ENCODE measurements at places on chromosomes 4 and X.

DNA sequence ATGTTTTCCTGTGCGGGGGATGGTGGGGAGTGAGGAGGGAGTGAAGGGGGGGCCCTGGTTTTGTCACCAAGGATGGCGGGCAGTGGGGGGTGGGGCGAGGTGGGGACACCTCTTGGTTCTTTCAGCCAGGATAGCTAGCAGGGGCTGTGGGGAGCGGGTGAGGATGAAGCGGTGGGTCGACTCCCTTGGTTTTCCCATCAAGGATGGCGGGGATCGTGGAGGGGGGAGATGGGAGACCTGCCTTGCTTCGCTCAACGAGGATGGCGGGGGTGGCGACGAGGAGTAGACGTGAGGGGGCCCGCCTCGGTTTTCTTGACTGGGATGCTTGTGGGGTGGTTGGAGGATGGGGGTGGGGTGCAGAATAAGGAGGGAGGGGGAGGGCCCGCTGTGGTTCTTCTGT, 643 bp downstream of the FHL1 start:
- no peak for DNase-seq

GRCh38 chr4:21413807-21414370, 534.7 kb downstream of the KCNIP4 start:
- no peak for DNase-seq

- DNase-seq, result no peak
These were observed 43.1 kb upstream of the LSM6 start for GRCh38 chr4:146132445-146132844.

DNA sequence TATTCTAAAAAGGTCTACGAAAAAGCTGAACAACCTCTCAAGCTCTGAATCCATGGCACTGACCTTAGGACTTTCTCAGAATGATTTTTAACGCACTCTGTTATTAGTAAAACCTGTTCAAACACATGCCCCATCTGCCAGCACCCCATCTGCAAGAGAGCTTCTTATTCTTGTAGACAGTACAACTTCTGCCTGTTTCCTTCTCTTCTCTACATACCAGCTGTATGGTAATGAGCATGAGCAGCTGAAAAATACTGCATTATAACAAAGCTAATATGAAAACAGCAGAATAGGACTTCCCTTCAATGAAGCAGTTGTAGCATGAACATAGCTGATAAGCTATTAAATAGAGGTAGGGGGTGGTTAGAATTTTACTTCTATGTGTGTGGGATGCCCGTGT, 167.9 kb downstream of the FBXW7 start:
- no peak for DNase-seq

- DNase-seq, result no peak
These were observed 13.8 kb downstream of the MAD2L1 start for GRCh38 chr4:120052856-120053255.

DNA sequence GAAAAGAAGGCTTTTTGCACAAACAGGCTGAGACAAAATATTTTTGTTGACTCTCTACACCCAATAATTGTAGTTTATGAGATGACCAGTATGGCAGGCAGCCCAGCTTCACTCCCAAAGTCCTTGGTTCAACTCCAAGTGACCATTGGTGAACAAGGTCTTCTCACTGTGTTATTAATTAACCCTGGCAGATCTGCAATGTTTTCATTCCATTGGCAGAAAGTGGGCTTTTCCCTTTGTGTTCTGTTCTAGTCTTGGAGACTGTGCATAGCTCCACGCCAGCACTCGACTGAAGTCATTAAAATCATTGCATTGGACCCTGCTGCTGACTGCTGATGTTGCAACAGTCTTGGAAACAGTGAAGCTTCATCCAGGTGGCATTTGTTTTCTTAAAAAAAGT, 277.3 kb upstream of the HAND2 start:
- no peak for DNase-seq

DNA sequence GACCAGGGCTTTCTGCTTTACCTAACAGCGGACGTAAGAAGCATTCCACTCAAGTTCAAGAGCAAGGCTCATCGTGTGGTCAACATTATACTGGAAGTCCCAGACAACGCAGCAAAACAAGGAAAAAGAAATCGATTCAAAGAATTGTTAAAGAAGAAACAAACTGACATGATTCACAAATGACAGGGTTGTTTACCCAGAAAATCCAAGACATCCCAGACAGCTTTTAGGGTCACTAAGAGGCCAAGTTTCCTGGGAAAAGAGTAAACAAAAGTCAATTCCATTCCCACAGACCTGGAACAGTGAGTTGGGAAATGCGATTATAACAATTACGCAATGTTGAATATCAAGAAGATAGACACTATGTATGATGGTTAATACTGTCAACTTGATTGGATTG, 21.5 kb upstream of the HTRA3 start:
- no peak for DNase-seq

DNA sequence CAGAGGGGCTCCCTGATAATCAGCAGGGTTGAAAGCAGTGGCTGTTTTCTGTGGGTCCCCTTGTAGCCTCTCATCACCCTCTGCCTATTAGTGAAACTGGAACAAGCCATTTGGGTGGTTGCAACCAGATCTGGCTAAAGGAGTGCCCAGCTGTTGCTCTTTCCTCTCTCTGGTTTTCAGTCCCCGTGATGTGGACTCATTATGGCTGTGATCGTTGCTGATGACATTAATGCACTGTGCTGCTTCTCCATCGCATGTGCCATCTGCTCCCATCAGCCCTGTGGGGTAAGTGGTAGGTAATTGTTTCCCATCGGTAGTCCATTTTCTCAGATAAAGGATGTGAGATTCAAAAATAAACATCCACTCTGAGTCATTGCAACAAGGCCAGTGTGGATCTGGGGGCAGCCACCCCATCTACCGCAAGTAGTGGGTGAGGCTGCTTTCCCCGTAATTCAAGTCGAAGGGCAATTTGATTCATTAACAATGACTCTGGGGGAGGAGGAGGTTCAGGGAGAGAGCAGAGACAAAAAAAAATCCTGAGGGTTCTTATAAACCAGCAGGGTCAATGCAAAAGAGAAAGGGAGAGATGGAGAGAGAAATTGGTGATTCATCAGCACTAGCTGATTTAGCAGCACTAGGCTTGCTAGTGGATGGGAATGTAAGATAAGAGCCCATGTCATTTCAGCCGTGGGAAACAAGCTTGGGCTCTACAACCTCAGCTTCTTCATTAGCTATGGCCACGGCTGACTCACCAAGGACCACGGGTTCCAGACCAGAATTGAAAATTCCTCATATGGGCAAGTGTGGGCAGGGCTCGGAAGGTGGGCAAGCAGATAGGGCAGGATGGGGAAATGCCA, 357.8 kb downstream of the MID1IP1 start:
- no peak for DNase-seq

GRCh38 chrX:148632444-148632843, 132.0 kb downstream of the AFF2 start:
- DNase-seq, result no peak

DNA sequence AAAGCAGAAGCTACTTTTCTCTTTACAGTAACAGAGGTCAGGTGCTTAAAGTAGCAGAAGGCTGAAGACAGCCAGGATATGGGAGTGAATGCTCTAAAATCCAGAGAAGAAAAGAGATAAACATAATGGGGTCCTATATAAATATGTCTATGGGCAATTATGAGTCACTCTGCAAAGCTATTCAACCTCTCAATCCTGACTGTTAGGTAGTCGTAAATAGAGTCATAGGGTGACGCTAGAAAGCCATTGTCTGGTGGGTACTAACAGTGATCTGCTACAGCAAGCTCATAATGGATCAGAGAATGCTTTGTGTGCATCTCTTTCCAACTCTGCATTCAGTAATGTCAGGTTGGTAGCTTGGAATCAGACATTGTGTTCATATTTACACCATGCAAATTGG, 53.5 kb upstream of the PDE5A start:
- no peak for DNase-seq

DNA sequence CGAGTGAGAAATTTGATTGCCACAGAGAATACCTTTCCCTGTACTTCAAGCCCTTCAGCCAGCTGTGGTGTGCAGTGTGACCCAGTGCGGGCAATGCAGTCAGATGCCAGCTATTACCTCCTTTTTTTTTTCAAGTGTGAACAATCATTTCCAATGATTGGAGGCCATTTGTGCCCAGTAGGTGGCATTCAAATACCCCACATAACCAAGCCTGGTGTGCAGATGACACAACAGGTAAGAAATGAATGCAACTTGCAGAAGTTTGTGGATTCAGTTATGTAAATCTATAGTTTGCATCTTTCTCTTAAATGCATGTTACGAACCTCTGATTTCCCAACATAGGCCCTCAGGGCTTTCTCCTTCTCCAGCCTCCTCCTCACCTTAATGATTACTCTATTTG, 98.0 kb downstream of the CLCN4 start:
- DNase-seq, result no peak

- no peak for DNase-seq
These were observed 86.2 kb downstream of the PHEX start for GRCh38 chrX:22118161-22118830.

GRCh38 chr4:105683038-105683437, 25.5 kb downstream of the INTS12 start:
- no peak for DNase-seq

GRCh38 chr4:2592572-2592971, 56.1 kb downstream of the FAM193A start:
- peak; percentile 15 for DNase-seq

- no peak for DNase-seq
These were observed 79.7 kb upstream of the USP9X start for GRCh38 chrX:41005445-41005992.

GRCh38 chrX:140342410-140342809, 162.5 kb downstream of the SOX3 start:
- no peak for DNase-seq

DNA sequence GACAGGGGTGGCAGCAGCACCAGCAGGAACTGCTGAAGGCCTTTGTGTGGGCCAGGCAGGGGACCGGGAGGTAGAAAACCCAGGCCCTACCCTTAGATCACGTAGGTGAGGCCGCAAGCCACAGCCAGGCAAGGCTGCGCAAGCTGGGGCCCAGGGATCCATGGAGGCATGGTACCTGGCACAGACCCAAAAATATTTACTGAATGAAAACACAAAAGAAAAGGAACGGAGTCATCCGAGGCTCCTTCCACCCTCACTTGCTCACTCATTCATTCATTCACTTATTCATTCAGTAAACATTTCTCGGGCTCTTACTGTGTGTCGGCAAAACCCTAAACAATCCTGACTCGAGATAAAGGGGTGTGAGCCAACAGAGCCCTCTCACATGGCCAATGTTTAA, 102.3 kb downstream of the BCOR start:
- DNase-seq, result no peak

- no peak for DNase-seq
These were observed 73.9 kb downstream of the LUZP4 start for GRCh38 chrX:115363372-115363771.

DNA sequence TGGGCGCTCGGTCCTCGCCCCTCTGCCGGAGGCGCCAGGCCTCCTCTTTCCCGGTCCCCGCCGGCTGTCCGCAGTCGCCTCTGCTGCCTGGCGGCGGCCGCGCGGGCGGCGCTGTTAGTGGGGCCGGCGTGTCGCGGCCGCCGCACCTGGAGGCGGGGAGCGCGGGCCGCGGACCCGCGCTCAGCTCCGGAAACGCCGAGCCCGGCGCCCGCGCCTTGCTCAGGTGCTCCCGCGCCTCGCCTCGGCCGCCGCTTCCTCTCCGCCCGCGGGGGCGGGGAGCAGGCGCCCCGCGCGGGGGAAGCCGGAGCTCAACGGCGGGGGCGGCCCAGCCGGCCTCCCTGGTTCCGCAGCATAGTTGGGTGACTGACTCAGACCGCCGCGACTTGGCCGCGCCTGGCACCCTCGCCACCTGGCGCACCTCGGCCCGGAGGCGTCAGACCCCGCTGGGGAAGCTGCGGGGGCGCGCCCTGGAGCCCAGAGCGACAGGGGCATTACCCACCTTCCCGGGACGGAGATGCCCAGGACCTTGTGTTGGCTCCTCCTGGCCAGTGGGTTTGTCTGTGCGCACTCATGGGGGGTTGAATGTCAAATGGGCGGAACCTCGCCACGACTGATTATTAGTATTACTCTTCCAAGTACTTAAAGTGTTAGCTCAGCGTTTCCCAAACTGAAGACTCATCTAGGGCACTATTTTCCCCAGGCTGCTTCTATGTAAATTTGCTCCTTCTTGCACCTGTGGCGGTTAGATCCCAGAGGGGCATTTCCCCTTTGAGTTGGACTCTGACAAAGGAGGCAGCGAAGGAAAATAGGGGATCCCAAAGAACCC, at the start of gene ARAP2:
Gene ARAP2, minus strand, starts transcription at position 258 of the 826 bp plus-strand sequence. CDS start 15,028 bp downstream, outside the sequence.
- peak; percentile 43 for DNase-seq

DNA sequence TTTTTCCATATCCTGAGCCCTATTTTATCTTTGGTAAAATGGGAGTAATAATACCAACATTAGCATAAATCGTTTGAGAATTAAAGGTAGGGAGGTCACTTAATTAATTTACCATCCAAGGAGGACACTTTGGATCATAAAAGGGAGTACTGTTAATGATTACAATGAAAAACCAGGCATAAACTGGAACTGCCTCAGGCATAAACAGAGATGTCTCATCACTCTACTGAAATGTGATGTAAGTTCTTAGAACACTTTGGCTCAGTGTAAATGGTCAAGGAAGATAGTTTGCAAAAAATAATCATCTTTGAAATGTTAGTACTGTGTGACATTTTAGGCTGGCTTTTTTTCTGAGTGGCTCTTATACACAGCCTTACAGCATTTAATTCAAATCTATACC, 268.7 kb downstream of the SLC39A8 start:
- no peak for DNase-seq

GRCh38 chr4:147605499-147605898, 11.7 kb upstream of the TMEM184C start:
- DNase-seq, result no peak

- DNase-seq, result peak; percentile 7
These were observed 36.1 kb upstream of the OTUD4 start for GRCh38 chr4:145216535-145216934.

DNA sequence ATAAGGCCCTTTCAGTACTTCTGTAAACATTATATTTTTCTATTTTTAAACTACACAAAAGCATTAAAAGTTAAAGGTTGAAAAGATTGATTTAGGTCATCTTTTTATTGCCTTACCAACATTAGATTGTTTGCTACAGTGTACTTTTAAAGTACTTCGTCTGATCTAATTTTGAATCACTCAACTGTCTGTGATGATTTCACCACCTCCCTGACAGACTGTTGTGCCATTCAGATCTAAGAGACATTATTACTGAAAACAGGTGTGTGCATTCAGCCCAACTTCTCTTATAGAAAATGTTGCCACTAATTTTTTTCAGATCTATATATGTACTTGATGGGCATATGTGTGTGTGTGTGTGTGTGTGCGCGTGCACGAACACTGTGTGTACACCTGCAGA, 39.3 kb downstream of the GASK1B start:
- DNase-seq, result no peak

DNA sequence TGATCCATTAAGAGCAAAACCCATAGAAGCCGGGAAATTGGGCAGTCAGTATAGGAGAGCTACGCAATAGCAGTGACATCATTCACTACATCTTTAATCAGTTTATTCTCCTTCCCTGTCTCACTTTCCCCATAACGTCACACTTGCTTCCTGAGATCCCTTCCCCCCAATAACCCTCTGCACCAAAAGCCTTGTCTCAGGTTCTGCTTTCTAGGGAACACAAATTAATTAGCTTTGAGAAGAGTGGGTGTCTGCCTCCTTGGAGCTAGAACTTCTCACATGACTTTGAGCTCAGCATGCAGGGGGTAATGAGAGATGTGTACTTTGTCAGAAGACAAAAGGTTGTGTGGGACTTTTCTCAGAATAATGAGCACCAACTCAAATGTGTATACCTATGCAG, 128.3 kb upstream of the MAOA start:
- DNase-seq, result no peak

- DNase-seq, result no peak
These were observed 3.8 kb downstream of the SCML1 start for GRCh38 chrX:17741123-17741511.

All from AML-193 (cell line).